ENCODE measurements at places on chromosomes 11 and 22.

DNA sequence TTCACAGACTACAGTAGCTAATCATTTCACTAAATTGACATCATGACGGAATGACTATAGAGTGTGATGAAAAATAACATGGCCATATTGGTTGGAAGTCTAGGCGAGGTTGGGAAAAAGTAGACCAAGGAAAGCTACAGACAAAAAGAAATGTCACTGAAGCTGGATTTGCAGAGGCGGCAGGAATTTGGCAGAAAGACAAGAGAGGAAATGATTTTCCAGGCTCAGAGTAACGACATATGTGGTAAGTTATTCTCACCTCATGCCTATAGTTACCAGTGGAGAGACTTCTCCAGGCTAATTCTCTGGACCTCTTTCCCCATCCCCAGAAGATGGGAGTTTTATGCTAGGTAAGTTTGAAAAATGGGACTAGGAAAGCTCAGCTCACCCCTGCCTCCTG, 1005.8 kb upstream of the CCDC90B start:
- DNase-seq: no peak

DNA sequence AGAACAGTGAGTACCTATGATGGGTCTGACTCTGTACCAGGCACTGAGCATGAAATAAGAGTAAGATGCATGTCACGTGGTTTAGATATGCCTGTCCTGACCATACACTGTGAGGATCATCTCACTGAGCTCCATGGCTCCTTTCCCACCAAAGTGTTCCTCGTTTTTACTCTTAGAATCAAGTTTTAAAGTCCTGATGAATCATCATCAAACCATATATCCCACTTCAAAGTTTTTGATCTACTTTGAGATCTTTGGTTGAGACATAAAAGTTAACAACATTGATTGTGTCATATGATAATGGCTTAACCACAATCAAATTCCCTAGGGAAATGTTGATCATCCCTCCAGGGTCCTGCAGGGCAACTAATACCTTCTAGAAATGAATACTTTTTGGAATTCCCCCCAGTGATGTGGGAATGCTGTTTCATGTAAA, 12.8 kb downstream of the ETS1 start:
- DNase-seq: no peak

- no peak for DNase-seq
Observed at GRCh38 chr11:65063532-65063931, 5.2 kb upstream of the NAALADL1 start.

GRCh38 chr11:116294630-116295029, 478.2 kb downstream of the BUD13 start:
- DNase-seq: no peak

DNA sequence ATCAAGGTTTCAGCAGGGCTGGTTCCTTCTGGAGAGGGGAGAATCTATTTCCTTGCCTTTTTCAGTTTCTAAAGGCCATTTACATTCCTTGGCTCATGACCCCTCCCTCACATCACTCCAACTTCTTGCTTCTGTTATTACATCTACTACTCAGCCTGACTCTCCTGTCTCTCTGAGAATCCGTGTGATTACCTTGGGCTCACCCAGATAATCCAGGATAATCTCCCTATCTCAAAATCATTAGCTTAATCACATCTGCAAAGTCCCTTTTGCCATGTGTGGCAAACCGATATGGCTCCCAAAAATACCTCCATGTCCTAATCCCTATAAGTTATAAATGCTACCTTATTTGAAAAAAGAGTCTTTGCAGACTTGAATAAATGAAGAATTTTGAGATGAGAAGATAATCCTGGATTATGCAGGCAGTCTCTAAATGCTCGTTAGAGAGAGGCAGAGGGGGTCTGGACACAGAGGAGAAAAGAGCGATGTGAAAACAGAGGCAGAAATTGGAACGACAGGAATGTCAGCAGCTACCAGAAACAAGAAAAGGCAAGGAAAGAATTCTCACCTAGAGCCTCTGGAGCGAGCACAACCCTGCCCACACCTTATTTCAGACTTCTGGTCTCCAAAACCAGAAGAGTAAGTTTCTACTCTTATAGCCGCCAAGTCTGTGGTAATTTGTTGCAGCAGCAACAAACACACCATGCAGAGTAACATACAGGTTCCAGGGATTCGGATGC, 23.6 kb upstream of the ARHGAP32 start:
- DNase-seq: no peak

DNA sequence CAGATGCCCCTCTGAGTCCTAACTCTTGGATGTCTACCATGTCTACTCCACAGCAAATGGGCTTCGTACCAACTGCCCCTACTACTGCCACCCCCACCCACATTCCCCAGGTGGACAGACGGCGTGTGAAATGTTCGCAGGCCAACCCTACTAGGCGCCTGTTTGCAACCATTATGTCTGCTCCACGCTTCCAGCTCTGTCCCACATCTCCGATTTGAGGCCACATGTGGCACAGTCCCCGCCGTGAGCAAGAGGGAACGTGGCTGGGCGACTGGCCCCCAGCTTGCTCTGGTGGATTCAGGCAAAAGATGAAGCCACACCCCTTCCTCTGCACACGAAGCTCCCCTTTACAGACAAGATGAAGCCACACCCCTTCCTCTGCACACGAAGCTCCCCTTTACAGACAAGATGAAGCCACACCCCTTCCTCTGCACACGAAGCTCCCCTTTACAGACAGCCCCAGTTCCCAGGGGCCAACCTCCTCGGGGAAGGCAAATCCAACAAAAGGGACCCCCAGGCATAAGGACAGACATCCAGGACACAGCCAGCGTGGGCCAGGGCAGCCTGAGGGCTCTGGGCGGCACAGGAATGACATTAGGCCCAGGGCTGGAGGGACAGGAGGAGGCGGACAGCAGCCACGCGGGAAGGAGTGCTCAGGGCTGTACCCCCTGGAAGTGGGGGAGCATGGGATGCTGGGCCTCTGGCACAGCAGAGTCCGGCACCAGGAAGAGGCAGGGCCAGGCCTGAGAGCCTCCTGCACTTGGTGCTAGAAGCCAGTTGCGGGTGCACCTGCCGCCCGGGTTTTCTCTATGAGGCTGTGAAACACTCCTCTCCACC, 106.2 kb downstream of the SHANK2 start:
- no peak for DNase-seq

DNA sequence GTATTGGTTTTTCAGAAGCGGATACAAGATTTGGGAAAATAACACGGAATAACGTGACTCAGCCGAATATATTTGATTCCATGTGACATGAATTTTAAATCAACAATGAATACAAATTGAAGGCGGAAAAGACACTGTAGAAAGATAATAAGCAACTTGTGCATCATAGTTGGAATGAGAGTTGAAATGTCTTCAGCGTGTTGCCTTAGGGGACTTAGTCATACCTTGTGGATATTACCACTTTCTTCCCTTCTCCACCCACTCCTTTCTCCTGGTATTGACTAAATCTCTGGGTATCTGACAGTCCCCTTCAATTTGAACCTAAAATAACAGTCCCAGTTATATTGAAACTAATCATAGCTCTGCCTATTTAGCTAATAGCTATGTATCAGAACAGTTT, 2373.1 kb upstream of the RAG2 start:
- no peak for DNase-seq

Data from activated CD4-positive, alpha-beta memory T cell treated with anti-CD3 and anti-CD28 coated beads for 36 hours (primary cell).